RPMI8226 (cell line): ENCODE measurements at places on chromosomes 3 and 15.

GRCh38 chr3:61926923-61927322, 365.6 kb downstream of the PTPRG start:
- DNase-seq, result no peak

DNA sequence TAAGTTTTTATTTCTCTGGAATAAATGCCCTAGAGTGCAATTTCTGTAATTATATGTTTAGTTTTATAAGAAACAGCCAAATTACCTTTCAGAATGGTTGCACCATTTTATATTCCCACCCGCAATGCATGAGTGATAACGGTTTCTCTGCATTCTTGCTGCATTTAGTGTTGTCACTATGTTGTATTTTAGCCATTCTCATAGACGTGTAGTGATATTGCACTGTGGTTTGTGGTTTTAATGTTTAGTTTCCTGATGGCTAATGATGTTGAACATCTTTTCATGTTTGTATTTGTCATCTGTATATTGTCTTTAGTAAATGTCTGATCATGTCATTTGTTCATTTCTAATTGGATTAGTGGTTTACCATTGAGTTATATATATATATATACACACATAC, 73.0 kb upstream of the GOLIM4 start:
- no peak for DNase-seq

- no peak for DNase-seq
These were observed 44.2 kb upstream of the IGDCC4 start for GRCh38 chr15:65466901-65467300.

DNA sequence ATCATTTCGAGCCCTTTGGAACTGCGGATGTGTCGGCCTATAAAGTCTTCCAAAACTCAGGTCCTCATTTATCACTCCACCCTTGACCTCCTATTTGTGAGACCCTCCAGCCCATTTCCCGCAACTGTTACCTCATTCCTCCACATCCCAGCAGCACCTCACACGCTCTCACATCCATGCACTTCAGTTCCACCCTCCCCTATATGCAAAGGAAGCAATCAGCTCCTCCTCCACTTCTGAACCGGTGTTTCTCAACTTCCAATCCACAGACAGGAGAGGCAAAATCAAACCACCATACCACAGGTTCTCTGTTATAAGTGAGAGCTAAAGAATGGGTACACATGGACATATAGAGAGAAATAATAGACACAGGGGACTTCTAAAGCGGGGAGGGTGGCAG, 36.7 kb upstream of the MECOM start:
- DNase-seq, result no peak

DNA sequence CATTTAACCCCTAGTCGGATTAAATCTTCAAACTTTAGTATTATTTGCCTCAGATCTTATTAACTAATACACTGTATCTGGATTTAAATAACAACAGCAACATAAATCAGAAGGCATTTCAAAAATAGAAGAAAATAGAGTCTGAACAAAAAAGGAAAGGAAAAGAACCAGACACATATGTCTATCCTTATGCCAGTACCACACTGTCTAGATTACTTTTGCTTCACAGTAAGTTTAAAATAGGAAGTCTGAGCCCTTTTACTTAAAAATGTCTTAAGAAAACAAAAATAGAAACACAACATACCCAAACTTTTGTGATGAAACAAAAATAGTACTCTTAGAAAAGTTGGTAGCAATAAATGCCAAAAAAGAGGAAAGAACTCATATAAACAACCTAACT, 1615.8 kb downstream of the SI start:
- no peak for DNase-seq

- DNase-seq, result no peak
These were observed 22.5 kb upstream of the SPTSSB start for GRCh38 chr3:161393803-161394202.
